ENCODE measurements at places on chromosomes 5 and 9.

GRCh38 chr9:101999441-101999840, 261.0 kb upstream of the GRIN3A start:
- DNase-seq = peak; percentile 71

DNA sequence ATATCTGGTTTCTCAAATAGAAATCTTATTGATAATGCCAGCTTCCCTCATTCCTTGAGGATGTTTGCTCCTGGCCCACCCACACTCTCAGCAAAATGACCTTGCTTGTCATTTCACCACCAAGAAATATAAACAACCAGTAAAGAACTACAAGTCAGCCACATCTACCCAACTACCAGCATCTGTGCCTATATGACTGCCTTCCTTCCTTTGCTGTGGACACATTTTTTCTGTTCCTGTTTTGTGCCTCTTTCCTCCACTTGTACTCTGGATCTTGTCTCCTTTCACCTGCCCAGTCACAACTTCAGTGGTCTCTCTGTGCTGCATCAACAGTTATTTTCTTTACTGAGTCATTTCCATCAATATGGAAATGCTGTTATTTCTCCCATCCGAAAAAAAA, 20.3 kb downstream of the KIF2A start:
- DNase-seq = no peak

DNA sequence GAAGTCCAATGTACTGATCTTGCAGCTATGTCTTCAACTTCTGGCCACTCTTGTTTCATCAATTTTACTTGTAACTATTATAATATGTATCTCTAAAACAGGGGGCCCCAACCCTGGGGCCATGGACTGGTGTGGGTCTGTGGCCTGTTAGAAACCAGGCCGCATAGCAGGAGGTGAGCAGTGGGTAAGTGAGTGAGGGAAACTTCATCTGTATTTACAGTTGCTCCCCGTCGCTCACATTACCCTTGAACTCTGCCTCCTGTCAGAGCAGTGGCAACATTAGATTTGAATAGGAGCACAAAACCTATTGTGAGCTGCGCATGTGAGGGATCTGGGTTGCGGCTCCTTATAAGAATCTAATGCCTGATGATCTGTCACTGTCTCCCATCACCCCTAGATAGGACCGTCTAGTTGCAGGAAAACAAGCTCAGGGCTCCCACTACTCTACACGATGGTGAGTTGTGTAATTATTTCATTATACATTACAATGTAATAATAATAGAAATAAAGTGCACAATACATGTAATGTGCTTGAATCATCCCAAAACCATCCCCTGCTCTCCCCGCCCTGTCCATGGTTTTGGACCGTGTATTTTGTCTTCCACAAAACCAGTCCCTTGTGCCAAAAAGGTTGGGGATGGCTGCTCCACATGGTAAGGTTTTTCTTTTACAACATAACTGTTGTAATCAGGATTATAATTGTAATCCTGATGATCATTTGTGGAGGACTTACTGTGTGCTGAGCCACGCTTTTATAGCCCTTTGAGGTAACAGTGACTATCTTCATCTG, 26.9 kb upstream of the SH3PXD2B start:
- DNase-seq = no peak

DNA sequence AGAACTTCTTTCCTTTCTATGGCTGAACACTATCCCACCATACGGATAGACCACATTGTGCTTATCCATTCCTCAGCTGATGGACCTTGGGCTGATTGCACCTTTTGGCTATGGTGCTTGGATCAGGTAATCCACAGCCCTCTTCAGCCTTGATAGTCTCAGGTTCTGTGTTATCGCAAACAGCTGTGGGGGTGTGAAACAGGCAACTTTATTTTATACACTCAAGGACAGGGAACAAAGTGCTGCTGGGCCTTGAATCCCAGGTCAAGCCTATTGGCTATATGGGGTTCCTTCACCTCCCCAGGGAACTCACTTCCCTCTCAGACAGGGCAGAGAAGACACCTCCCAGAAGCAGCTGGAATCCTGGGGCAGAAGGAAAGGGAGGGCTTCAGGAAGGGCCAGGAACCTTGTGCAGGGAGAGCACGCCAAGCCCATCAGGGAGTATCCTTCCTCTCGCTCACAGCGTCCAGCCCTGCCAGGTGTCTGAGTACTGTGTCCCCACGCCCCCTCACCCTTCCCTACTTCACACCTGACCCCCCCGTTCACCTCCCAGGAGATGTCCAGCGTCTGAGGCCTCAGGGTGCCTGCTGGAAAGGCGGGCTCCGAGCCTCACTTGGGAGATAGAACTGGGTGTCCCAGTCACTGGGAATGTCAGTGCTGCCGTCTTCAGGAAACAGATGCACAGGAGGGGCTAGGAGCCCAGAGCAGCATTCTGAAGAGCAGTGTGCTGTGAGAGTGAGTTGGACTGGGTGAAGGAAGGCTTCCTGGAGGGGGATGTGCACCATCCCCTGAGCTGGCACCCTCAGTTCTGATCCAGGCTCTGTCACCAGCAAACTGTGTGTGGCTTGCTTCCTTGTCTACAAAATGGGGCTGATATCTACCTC, 32.8 kb downstream of the AFAP1L1 start:
- no peak for DNase-seq

DNA sequence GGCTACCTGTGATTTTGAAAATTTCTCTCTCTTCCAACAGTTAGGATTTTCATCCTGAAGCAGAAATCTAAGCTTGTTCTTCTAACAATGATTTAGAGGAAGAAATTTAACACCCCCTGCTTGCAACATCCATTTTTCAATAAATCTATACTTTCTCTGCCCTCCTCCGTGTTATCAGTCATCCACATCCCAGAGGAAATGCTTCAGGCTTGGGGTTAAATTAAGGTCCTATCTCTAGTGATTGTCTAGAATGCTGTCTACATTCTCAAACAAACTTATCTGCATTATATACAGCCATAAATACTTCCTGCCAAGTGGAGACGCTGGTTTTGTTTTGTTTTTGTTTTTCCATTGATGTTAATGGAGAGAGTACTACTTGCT, 371.0 kb downstream of the CSNK1G3 start:
- DNase-seq = no peak

GRCh38 chr9:122318284-122318683, 52.5 kb upstream of the PTGS1 start:
- no peak for DNase-seq

DNA sequence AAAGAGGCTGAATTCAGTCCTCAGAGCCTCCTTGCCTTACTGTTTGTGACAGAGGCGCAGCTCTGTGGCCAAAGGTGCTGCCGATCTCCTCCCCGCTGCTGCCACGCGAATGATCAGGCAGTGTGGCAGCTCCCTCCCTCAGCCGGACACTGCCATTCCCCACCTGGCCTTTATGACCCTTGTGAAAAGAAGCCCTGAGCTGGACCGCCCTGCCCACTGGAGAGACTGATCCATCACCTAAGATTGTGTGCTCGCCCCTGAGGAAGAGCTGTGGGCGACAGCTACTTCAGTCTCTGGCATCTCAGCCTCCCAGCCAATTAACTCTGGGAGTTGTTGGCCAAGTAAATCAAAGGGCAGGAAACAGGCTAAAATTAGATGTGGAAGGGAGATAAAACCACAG, 90.9 kb downstream of the CARTPT start:
- no peak for DNase-seq
